Heart left ventricle (tissue), 16 donors: ENCODE measurements at places on chromosomes 1 and 21.

GRCh38 chr21:15653710-15654109, 76.1 kb upstream of the USP25 start:
- no peak for DNase-seq

DNA sequence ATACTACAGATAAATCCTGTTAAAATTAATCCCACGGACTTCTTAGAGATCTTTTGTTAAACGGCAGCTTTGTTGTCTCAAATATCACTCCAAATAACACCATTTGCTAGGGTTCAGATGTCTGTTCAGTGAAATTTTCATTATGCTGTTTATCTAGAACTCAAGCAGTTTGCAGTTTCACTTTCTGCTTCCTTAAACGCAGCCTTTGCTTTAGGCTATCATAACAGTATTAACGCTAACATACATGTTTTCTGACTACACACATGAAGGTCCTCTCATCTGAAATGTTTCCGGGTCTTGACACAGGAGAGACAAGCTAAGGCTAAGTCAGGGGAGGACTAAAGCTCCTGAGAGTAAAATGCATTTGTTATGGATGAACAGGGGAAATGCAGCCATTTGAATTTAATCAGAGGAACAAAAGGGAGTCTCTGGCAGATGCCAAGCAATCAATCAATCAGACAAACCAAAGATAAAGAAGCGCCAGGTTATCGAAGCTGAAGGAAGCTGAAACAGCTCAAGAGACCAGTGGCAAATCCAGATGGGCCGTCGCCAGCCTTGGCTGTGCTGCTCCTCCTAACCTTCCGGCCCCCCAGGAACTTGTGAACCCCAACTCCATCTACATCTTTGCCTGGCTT, 16.9 kb downstream of the CCSAP start:
- DNase-seq, result no peak

- DNase-seq, result no peak
Observed at GRCh38 chr1:209770636-209771415, 13.5 kb downstream of the C1orf74 start.

- DNase-seq, result no peak
Observed at GRCh38 chr21:16145479-16145878, 415.7 kb downstream of the USP25 start.

- no peak for DNase-seq
Observed at GRCh38 chr1:165857046-165857801, 29.8 kb downstream of the UCK2 start.

DNA sequence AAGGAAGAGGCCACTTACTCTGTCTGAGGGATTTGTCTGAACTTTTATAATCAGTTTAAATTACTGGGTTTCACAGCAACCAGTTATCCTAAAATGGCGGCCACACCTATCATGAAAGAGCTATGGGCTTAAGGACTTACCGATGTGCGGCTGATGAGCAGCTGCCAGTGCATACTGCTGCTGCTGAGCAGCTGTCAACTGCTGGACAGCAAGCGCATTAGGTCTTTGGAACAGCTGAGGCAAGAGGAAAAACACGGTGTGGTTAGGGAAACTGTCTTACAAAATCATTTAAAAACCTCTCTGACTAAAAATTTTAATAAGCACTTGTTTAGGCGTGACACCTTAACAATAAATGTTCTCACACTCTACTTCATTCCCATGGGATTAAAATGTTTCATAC, 72.6 kb upstream of the SDC3 start:
- DNase-seq, result no peak

DNA sequence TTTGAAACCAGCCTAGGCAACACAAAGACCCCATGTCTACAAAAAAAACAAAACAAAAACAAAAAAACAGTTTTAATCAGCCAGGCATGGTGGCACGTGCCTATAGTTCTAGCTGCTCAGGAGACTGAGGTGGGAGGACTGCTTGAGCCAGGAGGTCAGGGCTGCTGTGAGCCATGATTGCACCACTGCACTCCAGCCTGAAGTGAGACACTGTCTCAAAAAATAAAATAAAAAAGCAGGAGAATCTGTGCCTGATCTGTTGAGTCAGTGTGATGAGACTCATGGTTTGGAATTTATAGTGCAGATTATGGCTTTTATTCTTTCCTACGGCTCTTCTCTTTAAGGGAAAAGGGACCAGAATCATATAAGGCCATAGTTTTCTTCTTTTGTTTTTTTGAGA, 16.5 kb downstream of the TRIT1 start:
- DNase-seq, result no peak

DNA sequence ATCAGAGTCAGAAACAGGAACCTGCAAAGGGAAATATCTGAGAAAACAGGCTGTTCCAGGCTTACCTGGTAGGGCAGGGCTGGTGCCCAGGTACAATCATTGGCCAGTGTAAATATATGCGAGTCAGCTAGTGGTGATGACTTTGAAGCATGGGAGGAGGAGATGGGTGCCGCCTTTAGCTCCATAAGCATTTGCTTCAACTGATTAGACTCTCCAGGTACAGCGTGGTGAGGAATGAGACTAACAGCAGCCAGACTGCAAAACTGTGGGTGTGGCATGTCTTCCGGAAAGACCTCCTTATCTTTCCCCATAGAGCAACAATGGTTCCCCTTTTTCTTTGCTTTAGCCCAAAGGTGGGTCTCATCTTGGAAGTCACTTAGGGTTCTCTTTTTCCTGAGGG, 137.2 kb downstream of the LRIG2 start:
- DNase-seq, result no peak

GRCh38 chr1:220655961-220656740, 34.0 kb upstream of the C1orf115 start:
- no peak for DNase-seq

- no peak for DNase-seq
Observed at GRCh38 chr1:43463479-43463878, 9.7 kb upstream of the HYI start.

DNA sequence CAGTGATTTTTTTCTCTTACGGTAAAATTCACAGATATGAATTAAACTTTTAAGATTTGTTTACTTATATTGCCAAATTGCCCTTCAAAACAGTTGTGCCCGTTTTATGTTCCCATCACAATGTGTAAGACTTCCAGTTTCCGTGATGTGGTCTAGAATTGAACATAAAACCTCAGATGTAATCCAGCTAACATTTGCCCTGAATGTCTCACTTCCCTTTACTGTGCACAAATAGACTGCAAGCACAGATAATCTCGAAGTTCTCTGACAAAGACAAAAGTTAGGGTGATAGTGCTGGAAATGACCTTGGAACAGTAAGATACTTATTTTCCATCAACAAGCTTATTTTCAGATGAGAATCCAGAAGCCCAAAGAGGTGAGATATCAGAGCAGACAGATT, 177.5 kb downstream of the ZZZ3 start:
- no peak for DNase-seq

- DNase-seq, result peak; percentile 49
Observed at GRCh38 chr21:21200103-21200938, 202.1 kb downstream of the NCAM2 start.

DNA sequence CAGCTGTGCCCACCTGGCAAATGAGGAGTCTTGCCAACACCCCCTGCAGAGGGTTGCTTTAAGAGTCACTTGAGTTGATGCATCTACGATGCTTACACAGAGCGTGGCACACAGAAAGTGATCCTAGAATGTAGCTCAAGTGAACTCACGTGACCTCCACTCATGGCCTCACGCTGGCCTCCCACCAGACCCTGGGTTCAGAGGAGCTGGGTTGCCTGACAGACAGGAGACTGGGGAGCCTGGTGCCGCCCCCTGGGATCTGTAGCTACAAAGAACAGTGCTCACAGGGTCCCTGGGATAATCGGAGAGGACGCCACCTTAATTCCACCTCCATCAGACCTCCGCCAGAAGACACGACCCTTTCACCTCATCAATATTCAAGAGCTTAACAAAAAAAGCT, 81.4 kb upstream of the CASZ1 start:
- no peak for DNase-seq

GRCh38 chr1:33666616-33667015, 194.2 kb downstream of the ZSCAN20 start:
- no peak for DNase-seq

DNA sequence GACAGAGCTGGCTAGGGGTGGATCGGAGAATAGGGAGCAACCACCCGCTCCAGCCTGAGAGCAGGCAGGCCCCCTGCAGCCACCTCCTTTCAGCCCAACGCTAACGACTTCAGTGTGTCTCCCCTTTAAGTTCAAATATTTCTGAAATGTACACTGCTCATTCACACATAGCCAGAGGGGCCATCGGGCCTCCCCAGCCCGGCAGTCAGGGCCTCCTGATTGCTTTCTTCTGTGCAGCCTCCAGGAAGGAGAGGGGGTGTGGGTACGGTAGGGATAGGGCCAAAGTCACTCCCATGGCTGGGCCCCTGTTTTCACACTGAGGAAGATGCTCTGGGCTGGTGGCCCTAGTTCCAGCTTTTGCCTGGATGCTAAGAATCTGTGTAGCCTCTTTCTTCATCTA, 64.8 kb downstream of the EPHB2 start:
- DNase-seq, result no peak

- no peak for DNase-seq
Observed at GRCh38 chr1:109816175-109816811, 52.6 kb upstream of the EPS8L3 start.

GRCh38 chr1:87202922-87203655, 125.6 kb upstream of the LMO4 start:
- no peak for DNase-seq

DNA sequence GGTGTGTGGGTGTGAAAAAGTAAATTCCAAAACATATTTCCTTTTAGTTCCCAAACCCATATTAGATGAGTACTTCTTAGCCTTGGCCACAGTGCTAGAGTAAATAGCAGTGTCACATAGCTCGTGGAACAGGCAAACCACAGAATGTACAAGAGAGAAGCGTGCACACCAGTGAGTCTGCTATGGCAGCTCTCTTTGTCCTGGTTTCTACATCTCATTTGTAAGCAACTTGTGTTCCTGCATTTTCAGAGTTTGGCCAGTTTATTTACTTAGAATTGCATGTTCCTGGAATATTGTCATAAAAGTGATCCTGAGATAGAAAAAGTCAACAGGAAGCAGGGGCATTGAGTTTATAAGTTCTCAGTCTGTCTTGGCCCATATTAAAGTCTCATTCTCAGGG, 142.1 kb downstream of the DHRS3 start:
- DNase-seq, result no peak

- DNase-seq, result peak; percentile 72
Observed at GRCh38 chr1:30901798-30902581, 6.6 kb downstream of the SDC3 start.

- DNase-seq, result peak; percentile 47
Observed at GRCh38 chr1:227899141-227899819, 48.5 kb downstream of the WNT9A start.

DNA sequence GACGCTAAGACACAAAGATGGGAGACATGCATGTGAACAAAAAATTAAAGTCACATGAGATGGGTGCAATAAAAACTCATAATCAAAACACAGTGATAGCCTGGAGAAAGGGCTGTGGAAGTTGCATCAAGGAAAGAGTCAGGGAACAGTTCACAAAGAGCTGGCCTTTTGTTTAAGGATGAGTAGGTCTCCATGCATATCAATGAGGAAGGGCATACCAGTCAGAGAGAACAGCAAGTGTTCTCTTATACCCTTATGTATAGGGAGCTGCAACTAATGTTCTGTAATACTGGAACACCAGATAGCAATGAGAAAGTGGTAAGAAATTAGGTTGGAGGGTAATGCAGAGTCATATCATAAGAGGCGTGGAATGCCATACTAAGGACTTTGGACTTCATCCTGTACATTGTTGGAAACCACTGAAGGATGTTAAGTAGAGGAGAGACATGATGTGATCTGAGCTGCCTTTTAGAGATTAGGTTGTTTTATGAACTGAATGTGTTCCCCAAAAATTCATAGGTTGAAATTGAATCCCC, 46.7 kb upstream of the SAMD13 start:
- no peak for DNase-seq

DNA sequence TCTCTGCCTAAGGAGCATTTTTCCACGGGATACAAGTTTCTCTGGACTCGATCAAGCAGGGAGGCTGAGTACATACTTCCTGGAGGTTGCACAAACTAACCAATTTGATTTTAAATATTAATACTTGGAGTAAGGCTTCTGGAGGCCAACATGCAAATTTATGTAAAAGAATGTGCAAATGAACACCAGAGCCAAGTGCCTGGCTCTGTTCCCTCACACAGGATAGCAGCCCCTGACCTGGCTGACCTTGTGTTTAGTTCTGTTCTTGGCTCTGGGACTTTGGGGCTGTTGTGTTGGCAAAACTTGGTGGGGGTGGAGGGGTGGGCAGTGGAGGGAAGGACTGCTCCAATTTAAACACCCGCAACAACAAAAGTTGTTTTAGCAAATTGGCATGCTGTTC, 34.2 kb downstream of the CNIH3 start:
- DNase-seq, result no peak

GRCh38 chr1:84995484-84996334, 1.2 kb downstream of the MCOLN2 start:
- no peak for DNase-seq

- DNase-seq, result no peak
Observed at GRCh38 chr1:58577654-58578030, 590 bp upstream of the TACSTD2 start.

- DNase-seq, result peak; percentile 77
Observed at GRCh38 chr1:12135612-12136011, 31.2 kb upstream of the TNFRSF1B start.

GRCh38 chr1:169491845-169492281, 6.1 kb upstream of the SLC19A2 start:
- DNase-seq, result no peak

DNA sequence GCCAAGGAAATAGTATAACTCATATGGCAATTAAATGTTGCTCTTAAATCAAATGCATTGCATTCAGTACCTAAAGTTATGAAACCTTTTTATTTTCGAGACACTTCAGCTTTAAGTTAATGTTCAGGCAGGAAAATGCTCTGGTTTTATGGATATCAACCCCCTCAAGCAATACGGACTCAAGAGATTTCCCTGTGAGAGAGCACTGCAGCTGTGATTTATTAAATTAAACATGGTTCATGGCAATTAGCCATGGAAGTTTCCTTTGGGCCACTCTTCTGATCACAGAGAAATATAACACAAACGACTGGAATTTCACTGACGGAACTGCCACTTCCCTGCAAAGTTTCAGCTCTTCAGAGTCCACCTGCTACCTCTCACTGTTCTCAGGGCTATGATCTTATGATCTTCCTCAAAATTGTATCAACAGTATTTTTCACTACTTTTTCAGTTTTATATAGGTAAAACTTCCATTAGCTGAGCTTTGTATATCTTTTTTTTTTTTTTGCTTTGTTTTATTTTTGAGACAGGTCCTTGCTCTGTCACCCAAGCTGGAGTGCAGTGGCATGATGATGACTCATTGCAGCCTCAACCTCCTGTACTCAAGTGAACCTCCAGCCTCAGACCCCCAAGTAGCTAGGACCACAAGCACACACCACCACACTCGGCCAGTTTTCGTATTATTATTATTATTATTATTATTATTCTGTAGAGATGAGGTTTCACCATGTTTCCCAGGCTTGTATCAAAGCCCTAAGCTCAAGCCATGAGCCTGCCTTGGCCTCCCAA, 923.1 kb upstream of the TMPRSS15 start:
- DNase-seq, result no peak

- no peak for DNase-seq
Observed at GRCh38 chr21:35275776-35276175, 226.7 kb upstream of the RUNX1 start.

DNA sequence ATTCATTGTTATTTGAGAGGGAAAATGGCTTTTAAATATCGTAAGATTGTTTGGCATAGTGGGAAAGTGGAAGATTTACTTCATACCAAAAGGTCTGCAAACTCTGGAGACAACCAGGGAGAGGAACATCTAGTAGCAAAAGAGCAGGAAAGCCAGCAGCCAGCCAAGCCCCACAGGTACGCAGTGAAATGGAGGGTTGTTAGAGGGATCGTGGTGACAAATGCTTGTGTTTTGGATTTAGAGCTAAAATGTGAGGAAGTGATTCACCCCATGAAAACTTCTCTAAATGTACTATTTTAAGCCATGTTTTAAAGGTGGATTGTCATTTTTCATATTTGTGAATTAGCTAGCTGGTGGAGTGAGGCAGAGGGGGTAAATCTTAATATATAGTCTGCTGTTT, 69.3 kb downstream of the RPS6KC1 start:
- no peak for DNase-seq
